Endodermal cell (in vitro differentiated cells): ENCODE measurements at places on chromosomes 5 and 9.

DNA sequence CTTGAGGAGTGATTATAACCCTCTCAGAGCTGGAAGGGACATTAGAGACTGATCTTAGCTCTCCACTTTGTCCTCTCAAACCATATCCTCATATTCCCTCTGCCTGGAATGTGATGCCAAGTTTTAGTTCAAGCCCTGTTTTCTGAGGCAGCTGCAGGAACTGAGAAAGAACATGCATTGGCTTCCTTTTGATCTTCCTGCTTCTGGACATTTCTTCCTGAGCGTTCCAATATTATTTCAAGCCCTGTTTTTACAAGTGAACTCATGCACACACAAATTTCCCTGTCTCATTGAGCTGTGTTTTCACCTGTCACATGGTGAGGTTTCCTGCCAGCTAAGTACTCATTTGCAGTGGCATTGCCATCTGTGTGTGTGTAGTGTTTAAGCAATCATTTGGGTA, 17.0 kb downstream of the FOCAD start:
- no peak for DNase-seq

DNA sequence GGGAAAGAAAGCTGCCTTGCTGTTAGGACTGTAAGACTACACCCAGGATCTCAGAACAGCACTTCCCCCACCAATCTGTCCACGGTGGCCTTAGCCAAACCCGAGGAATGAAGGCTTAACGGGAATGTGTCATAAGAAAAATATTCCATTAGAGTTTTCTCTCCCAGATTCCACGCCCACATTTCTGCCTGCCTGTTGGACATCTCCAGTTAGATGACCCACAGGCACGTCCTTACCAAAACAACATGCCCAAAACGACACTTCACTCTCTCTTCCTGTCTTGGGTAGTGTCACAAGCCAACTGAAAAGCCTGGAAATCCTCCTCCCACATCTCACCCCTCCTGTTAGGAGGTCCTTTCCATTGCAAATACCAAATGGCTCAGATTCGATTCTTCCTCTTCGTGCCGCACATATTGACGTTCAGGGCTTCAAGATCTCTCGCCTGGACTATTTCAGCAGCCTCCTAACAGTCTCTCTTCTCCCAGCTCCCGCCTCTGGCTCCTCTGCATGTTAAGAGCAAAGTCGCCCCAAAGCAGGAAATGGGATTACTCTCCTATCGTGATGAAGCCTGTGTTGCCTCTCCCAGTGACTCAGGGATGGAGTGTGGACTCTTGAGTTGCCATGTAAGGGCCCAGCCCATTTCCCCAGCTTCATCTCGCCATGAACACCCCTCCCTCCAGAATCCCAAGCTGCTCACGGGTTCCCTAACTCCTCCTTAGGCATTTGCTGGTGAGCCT, 159.3 kb downstream of the NR3C1 start:
- DNase-seq, result no peak

GRCh38 chr9:124812441-124812876, 35.5 kb downstream of the OLFML2A start:
- peak; percentile 78 for DNase-seq

- DNase-seq, result no peak
Measured at GRCh38 chr9:134494905-134495304, 146.7 kb upstream of the COL5A1 start.

DNA sequence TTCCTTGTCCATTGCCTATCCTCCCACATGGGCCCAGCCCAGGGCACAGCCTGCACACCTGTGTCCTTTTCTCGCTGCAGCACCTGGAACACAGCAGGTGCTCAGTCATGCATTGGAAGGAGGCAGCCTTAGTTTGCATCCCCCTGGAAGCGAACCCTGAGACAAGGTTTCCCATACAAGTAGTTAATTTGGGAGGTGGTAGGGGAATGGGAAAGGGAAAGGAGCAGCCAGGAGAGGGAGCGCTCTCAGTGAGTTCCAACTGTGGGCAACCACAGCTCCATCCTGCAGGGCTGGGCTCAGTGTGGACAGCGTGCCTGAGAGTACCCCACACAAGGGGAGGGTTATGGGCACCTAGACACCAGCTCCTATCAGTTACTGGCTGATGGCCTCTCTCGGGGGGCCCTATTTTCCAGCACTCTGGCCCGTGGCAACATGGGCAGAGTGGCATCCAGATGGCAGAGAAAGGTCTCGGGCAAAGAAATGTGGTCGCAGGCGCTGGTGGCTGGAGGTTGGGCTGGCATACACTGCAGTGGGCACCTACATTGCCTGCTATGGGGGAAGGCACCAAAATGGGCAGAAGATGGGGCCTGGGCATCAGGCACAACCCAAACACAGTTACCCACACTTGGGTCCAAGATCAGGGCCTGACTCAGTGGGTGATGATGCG, 50.1 kb downstream of the TSPAN17 start:
- peak; percentile 65 for DNase-seq

GRCh38 chr5:137751869-137752491, 2.2 kb downstream of the HNRNPA0 start:
- DNase-seq, result no peak

DNA sequence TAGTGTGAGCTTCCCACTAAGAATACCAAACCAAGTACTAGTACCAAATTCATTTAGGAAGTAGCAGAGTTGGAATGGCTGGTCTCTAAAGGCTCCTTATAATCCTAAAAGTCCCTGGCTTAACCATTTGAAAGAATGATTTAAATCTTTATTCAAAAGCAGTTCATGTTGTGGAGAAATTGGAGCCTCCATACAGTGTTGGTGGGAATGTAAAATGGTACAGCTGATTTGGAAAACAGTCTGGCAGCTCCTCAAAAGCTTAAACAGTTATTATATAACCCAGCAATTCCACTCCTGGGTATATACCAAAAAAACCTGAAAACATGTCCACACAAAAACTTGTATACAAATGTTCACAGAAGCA, 2.9 kb downstream of the PLIN2 start:
- DNase-seq, result no peak
